ENCODE measurements at places on chromosomes 2 and 18.

DNA sequence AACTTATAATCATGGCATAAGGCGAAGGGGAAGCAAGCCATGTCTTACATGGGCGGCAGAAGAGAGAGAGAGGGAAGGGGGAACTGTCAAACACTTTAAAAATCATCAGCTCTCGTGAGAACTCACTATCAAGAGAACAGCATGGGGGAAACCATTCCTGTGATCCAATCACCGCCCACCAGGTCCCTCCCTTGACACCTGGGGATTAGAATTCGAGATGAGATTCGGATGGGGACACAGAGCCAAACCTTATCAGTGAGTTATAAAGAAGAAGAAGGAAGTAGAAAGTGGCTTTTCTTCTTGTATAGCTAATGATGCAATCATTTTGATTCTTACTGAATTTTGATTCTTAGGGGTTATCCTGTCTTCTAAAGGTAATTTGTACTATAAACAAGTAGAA lies 51.4 kb downstream of the SMCHD1 start:
- no peak for DNase-seq

DNA sequence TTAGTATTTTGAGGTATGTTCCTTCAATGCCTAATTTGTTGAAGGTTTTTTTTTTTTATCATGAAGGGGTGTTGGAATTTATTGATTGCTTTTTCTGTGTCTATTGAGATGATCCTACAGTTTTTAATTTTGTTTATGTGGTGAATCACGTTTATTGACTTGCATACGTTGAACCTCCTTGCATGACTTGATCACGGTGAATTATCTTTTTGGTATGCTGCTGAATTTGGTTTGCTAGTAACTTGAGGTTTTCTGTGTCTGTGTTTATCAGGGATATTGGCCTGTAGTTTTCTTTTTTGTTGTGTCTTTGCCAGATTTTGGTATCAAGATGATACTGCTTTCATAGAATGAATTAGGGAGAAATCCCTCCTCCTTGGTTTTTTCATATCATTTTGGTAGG lies 23.9 kb downstream of the CLIP4 start:
- DNase-seq: no peak

- DNase-seq: no peak
These were observed 157.4 kb downstream of the ARL4C start for GRCh38 chr2:234339501-234339900.

DNA sequence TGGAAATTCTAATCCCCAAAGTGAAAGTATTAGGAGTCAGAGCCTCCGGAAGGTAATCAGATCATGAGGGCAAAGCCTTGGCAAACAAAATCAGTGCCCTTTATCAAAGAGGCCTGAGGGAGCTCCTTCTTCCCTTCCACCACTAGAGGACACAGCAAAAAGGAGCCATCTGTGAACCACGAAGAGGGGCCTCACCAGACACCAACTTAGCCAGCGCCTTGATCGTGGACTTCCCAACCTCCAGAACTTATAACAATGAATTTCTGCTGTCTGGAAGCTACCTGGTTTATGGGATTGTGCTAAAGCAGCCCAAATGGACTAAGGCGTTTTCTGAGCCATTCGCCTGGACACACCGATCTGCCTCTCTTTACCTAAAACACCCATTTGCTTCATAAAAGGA lies 133.1 kb downstream of the EIPR1 start:
- DNase-seq: no peak

GRCh38 chr2:216339456-216340279 lies 32.6 kb downstream of the MARCHF4 start:
- DNase-seq: no peak

DNA sequence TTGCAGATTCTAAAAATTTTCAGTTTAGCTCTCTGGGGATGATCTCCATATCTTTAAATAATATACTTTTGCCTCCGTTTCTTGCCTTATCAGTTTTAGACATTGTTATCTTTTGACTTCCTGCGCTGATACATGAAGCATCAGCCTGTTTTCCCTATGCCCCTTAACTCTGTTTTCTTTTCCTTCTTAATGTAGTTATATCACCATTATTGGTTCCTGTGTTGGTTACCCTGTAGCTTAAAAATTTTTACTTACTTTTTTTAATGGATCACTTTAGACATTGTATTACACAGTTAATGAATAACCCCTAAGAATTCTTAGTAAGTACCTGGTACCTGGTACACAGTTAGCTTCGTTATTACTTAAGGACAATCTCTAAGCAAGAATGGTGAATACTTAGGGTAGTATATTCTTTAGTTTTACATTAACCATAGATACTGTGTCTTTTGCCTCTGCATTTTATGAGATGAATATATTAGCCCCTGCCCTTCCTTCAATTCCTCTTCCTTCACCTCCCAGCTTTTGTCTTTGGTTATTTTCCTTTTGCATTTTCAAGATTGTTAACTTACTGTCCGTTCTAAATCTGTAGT lies 40.9 kb downstream of the BABAM2 start:
- no peak for DNase-seq
